ENCODE measurements at places on chromosomes 6 and 20.

- no peak for DNase-seq
These were observed 64.6 kb upstream of the ZMYND8 start for GRCh38 chr20:47421076-47421475.

- no peak for DNase-seq
These were observed 84.9 kb upstream of the CARMIL1 start for GRCh38 chr6:25194172-25194678.

DNA sequence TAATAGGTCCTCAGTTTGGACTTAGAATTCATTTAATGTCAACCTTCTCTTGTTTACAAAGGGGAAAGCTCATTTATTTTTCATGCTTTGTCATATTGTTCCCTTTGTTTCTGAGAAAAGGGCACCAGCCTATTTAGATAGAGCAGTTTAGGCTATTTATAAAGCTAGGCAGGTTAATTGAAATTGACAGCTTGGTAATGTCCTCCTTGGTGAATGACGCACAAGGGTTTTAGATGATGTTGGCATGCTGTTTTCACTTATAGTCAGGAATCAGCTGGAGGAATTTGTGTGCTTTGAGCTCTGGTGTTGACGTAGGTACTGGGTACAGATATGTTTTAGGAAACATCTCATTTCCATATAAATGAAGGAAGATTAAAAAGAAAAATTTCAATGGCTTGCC, 45.2 kb downstream of the BCKDHB start:
- DNase-seq, result no peak

- DNase-seq, result no peak
These were observed 529.0 kb downstream of the TBC1D32 start for GRCh38 chr6:120805276-120805675.

GRCh38 chr20:18666803-18667415, 79.1 kb downstream of the DTD1 start:
- no peak for DNase-seq

DNA sequence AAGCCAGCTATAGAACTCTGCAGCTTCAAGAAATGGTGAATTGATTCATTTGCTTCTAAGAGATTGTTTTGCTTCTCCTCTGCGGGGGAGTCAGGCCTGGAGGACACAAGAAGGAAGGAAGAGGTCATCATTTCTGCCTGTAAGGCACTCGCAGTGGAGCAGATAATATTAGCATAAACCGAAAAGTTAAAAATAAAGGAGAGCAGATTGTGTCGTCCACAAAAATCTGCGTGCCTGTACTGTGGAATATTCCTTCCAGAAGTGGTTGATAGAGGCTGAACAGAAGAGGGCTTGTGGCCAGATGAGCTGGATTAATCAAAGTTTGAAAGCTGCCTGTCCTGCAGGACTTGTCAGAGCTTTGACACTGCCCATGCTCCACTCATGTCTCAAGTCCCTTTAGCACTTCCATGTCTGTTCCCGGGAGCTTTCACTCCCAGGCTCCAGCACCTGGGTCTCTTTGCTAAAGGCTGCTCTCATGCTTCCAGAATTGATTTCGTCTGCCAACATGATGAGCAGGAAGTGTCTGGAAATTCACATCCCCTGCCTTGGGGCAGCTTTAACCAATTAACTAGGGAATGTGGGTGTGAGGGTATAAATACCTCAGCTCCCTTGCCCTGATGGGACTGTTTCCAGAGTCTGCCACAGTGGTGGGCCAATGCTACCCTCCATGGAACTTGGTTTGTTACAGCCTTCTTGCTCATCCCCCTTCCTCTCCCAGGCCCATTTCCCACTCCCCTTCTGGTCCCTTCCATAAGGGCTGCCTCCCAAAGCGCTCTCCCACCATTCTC, 65.1 kb upstream of the STX16 start:
- no peak for DNase-seq

- no peak for DNase-seq
These were observed 8.4 kb downstream of the FOXS1 start for GRCh38 chr20:31836853-31837608.

GRCh38 chr6:116015561-116015960, 45.1 kb downstream of the FRK start:
- no peak for DNase-seq

DNA sequence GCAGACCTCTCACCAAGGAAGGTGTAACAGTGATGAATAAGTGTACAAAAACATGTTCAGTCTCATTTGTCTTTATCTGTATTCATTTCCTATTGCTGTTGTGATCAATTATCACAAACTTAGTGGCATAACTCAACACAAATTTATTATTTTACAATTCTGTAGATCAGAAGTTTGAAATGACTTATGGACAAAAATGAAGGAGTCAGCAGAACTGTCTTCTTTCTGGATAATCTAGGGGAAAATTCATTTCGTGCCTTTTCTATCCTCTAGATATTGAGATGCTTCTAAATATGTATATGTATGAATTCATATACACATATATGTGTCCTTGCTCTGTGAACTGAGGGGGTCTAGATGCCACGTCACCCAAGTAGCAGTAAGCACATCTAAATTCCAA, 663.1 kb upstream of the MARCKS start:
- DNase-seq, result no peak

DNA sequence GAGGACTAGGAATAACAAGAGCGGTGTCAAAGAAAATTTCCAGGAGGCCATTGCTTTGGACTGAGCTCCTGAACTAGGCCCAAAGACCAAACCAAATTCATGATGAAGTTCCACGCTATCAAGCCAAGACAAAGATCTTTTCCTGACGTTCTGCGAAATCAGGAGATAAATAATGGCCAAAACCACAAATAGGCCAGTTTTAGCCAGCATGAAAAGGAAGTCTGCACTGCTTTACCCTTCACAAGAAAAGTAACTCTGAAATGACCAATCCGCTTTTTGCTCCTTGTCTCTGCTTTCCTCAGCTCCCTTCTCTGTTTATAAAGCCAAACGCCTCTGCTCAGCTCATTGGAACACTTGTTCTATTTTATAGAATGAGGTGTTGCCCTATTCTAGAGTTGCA, 6.7 kb downstream of the NCOA5 start:
- DNase-seq, result peak; percentile 13

GRCh38 chr6:3176562-3177355, 19.4 kb upstream of the TUBB2A start:
- peak; percentile 46 for DNase-seq

GRCh38 chr6:111418971-111419693, 63.9 kb downstream of the REV3L start:
- DNase-seq, result no peak

DNA sequence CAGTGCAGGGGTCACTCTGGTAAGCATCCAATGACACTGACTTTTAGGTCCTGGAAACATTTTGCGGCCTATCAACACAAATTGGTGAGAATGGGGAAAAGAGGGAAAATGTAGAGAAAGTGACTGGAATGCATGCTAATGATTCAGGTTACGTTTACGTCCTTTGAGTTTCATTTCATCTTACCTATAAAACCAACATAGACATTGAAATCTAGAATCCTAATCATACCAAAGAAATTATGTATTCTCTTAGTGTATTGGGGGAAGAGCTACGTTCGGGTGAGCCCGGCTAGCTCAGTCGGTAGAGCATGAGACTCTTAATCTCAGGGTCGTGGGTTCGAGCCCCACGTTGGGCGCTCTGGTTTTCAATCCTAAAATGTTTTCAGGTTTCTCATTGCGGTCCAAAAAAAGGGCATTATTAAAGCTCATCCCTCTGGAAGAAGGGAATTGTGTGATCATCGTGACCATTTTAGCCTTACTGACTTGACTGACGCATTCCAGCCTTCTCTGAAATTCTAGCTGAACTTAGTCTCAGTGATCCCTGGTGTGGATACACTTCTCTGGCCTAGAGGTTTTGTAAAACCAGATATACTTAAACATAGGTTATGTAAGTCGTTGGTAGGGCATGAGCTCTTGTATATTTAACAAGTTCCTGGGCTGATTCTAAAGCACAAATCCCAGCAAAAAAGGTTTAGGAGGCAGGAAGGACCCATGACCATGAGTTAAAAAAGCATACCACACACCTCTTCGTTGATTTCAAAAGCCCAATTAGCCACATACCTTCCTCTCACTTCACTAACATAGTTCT, 18.3 kb downstream of the HMGN4 start:
- DNase-seq, result no peak

- no peak for DNase-seq
These were observed 11.9 kb upstream of the VEGFA start for GRCh38 chr6:43757966-43758616.

DNA sequence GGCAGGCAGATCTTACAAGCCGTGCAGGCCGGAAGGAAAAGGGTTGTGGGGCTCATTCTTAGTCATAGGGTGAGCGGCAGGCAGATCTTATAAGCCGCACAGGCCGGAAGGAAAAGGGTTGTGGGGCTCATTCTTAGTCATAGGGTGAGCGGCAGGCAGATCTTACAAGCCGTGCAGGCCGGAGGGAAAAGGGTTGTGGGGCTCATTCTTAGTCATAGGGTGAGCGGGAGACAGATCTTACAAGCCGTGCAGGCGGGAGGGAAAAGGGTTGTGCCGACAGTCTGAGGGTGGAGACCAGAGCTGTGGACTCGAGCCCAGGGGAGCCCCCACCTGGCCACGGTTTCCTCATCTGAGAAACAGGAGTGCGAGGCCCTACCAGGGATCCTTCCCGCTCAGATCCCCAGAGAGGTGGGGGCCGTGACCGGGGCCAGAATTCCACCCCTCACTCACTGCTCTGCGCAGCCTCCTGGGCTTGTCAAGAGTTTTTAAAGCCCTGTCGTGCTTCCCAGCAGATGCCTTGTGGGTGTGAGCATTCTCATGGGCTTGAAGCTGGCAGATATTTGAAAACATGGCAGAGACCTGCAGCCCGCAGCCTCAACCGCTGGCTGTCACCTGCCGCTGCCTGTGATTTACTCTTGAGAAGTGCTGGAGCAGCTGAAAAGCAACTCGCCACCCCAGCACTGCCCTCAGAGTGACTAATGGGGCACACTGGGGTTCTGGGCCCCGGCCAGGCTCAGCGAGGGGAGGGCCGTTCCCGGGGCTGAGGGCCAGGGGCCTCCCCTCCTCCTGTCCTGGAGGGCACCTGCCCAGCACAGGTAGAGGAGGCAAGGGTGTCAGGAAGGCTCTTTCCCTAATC, 31.9 kb downstream of the NTSR1 start:
- DNase-seq, result no peak

DNA sequence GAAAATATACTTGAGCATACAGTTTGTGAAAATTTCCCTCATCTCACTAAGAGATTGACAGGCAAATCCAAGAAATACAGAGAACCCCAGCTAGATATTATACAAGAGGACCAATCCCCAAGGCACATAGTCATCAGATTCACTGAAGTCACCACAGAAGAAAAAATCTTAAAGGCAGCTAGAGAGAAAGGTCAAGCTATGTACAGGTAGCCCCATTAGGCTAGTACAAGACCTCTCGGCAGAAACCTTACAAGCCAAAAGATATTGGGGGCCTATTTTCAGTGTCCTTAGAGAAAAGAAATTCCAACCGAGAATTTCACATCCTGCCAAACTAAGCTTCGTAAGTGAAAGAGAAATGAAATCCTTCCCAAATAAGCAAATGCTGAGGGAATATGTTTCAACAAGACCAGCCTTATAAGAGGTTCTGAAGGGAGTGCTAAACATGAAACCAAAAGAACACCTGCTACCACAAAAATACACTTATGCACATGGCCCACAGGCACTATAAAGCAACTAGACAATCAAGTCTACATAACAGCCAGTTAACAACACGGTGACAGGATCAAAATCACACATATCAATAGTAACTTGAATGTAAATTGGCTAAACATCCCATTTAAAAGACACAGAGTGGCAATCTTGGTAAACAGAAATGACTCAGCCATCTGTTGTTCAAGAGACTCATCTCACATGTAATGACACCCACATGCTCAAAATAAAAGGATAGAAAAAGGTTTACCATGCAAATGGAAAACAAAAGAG, 96.3 kb downstream of the FHL5 start:
- no peak for DNase-seq

- DNase-seq, result no peak
These were observed 49.5 kb downstream of the CD164 start for GRCh38 chr6:109332748-109333147.

DNA sequence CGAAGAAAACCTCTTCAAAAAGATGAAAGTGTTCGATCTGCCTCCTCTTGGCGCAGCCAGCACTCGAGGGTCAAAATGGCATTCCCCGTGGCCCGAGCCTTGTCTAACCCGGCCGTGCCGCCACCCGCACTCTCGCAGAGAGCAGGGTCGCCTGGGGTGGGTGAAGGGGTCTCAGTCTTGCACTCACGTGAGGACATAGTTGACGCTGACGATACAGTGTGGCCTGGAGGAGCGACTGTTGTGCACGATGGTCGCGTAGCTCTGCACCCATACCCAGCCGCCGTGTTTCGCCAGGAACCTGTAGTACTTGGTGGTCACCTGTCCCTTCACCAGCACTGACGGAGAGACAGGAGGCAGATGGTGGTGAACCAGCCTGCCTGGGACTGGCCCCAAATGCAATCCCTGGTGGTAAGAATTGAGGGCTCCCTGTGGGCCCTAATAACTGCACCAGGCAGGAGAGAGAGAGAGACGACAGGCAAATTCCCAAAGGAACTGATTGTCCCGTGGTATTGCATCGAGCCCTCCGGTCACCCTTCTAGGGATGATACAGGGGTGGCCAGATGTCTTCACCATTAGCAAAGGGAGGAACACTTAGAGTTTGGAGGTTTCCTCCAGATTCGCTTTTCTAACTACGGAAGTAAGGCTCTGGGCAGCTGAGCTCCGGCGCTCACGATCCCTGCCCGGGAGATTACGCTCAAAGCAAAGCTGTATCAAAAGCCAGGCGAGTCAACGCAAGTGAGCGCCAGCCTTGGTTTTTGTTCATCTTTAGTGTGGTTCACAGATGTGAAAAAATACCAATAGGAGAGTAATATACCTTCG, 17.4 kb downstream of the SIM1 start:
- DNase-seq, result no peak

GRCh38 chr20:57772349-57772964, 62.6 kb upstream of the PMEPA1 start:
- no peak for DNase-seq

DNA sequence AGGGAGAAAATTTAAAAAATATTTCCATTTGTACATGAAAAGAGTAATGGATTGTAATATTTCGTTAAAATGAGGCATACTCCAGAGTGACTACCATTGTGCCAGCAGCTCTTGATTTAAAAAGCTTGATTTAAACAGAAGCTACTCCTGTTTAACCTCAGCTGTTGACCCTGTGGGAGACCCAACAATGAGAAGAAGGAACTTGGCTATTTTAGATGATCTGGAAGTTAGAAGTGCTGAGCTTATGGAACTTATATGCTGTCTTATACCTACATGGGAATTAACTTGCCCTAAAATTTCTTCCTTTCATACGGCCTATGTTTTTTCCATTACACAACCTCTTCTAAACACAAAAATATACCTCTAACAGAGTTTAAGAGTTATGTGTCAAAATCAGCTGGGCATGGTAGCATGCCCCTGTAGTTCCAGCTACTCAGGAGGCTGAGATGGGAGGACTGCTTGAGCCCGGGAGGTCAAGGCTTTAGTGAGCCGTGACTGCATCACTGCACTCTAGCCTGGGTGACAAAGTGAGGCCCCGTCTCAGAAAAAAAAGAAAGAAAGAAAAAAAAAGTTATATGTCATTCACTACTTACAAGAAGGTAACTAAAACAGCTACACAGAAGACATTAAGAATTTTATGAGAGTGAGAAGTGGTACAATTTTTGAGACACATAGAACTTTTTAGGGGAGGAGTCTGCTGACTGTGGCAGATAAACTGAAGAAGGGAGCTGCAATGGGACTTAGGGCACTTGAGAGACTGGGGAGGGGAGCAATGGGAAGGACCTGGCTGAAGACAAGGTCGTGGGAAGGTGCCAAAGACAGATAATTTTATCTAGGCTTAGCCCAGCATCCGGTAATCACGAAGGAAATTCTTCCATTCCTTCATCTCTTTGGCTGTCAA, 139.9 kb downstream of the MYB start:
- DNase-seq, result no peak

Measured in anterior cingulate cortex (tissue), 58 donors.